ENCODE measurements at places on chromosomes 2 and 18.
A peak's percentile ranks its signal among the peaks of the same experiment; 100 is the strongest.

DNA sequence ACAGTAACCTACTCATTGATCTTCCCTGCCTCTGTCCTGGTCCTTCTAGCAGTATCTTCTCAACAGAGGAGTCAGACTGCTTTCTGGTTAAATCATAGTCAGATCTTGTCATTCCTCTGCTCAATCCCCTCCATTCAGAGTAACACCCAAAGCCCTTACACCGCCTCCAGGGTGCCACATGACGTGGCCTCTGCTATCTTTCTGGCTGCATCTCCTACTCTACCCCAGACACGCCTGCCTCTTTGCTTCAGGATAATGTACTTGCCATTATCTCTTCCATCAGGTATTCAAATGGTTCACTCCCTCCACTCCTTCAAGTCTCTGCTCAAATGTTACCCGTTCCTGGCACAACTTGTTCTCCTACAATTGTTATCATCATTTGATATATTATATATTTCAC lies 36.3 kb upstream of the ACVR2A start:
- no peak for DNase-seq

- DNase-seq, result no peak
Observed at GRCh38 chr2:26355038-26355995, 8.7 kb upstream of the ADGRF3 start.

DNA sequence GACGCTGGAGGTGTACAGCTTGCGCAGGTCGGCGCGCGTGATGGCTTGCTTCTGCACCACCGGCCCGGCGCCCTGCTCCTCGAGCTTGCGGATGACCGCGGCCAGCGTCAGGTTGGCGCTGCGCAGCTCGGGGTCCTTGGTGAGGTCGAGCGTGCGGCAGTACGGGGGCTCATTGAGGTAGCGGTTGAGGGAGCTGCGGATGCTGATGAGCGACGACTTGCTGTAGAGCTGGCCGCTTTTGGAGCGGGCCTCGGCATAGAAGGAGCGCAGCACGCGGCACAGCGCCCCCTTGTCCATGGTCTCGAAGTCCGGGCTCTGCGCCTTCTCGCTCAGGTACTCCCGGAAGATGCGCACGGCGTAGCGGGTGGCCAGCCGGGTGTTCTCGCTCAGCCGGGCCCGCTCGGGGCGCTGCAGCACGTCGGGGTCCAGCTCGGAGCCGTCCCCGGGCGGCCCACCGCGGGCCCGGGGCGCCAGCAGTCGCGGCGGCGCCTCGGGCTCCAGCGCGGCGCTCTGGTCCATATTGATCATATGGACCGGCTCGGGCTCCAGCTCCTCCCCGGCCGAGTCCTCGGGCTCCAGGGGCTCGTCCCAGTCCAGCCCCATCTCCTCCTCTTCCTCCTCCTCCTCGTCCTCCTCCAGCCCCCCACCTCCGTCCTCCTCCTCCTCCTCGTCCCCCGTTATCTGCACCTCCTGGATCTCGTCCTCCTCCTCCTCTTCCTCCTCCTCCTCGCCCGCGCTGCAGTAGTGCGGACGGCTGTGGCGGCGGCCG lies 523 bp downstream of the KCTD1 start:
- peak; percentile 11 for DNase-seq

DNA sequence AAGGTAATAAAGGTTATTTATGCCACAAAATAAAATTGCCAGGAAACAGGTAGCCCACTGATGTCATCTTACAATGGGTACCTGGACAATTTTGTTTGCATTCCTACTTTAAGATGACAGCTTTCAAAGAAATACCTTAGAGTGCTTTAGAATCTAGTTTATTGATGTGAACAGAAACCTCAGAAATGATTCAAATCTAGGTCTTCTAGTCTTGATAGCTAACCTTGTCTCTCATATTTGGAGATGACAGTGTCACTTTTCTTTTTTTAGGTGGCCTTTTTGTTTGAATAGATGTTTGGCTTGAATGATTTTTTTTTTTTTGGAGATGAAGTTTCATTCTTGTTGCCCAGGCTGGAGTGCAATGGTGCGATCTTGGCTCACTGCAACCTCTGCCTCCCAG lies 69.1 kb downstream of the PIK3C3 start:
- DNase-seq, result no peak

- DNase-seq, result no peak
Observed at GRCh38 chr18:55573386-55573785, 14.6 kb downstream of the TCF4 start.

- DNase-seq, result no peak
Observed at GRCh38 chr2:120920454-120921148, 184.9 kb downstream of the GLI2 start.

- DNase-seq, result no peak
Observed at GRCh38 chr2:132448771-132449170, 32.2 kb downstream of the GPR39 start.

DNA sequence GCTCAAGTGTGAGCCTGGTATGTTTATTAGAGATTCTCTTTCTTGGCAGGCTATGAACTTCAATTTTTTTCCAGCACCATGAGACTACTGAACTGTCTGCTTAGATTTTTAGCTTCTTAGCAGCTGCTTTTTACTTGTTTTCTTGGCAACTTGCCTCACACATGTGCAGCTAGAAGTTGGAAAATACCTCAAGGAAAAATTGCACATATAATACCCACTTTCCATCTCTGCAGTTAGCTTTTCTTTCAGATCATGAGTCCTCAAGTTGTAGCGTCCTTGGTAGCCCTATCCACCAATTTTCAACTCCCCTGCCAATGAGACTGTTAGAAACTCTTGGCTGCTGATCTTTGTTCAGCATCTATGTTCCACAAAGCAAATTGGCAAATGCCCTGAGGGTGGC lies 302.1 kb downstream of the HRH4 start:
- DNase-seq, result no peak

GRCh38 chr2:161119483-161119882 lies 40.7 kb upstream of the TANK start:
- DNase-seq, result no peak

- DNase-seq, result no peak
Observed at GRCh38 chr2:173414823-173415322, 60.2 kb downstream of the CDCA7 start.

DNA sequence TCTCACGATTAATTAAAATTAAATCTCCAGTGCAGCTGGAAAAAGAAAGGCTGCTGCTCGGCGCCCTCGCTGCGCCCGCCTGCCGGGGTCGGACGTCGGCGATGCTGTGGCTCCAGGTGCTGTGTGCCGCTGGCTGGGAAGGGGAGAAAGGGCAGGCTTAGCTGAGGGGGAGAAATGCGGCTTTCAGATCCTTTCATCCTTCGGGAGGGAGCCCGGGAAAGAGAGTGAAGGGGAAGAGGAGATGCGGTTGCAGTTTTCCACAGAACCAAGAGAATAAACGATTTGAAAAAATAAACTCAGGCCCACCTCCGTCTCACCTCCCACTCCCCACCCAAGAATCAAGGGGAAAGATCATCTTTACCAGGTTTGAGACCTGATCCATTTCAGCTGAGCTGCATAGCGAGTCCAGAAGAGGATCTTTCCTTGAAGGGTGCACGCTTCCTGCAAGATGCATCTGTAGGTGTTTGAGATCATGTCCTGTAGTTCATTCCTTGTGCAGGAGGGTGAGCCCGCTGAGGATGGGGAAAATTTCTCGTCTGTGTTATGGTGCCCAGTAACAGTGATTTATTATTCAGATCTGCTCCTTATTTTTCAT lies 495 bp downstream of the TMEM169 start:
- DNase-seq, result no peak

DNA sequence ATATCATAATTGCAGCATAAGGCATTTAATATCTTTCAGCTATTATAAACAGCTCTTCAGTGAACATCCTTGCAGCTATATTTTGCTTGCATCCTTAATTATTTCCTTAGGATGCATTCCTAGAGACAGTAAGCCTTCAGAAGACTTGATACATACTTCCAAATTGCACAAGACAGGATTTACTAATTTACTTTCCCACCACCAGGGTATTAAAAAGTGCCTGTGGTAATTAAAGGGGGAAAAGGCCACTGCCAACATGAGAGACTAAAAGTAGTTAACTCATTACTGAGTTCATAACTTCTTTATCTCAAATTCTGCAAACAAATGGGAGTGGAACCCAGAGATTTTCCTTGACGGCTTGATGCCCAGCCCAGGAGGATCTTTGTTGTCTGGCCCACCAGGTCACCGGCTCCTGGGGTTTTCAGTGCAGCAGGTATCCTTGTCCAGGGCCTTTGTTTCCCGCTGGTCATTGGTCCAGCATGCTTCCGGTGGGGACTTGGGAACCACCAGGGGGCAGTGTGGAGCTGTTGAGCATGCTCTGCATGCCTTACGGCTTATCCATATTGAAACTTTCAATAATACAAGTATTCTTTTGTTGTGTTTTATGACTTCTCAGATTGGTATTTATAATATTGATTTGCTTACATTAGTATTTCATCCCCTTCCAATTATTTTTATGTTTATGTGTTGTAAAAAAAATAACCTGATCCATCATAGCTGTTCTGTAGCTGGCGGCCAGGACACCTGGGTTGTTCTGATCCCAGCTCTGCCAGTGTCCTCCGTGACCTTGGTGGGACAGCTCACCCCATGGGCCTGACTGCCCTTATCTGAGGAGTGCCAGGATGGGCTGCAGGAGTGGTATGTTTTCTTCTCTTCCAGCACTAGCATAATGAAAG lies 61.4 kb downstream of the TGOLN2 start:
- DNase-seq, result peak; percentile 46

DNA sequence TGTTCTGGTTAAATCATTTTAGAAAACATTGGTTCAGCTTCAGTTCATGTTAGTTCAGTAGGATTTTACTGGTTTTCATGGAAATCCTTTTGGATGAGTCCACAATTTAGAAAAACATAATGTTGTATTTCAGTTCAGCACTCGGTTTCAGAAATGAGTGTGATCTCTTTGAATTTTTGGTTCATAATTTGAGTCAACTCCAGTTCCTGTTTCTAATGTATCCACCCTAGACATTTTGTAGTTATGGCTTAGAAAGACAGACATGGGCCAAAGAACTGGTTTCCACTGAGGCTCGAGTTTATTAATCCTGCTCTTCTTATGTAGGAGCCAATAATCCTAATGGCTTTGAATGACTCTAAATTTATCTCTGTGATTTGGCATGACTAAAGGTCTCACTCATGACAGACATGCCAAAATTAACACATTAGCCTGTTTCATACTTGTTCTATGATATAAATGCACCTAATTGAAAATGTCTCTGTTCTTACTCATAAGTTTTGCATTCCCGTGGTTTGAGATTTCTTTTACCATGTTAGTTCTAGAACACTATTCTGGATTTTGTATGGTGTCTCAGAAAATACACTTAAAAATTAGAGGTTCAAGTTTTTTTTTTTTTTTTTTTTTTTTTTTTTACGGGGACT lies 82.3 kb upstream of the SPRED2 start:
- DNase-seq, result no peak

DNA sequence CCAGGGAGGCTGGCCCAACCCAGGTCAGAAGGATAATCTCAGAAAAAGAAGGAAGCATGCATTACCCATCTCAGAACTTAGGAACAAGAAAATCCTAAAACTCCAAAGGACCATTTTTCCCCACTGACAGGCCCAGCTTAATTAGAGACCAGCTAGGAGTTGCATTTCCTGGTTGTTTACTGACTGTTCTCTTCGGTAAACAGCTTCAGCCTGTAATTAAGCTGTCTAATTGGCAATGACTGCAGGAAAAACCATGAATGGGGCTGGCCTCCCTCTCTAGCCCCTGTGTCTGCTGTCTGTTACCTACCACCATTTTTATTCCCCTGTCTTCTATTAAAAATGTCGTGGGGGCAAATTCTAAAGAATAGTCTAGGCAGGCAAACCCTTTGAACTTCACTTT lies 146.5 kb downstream of the AGAP1 start:
- no peak for DNase-seq

DNA sequence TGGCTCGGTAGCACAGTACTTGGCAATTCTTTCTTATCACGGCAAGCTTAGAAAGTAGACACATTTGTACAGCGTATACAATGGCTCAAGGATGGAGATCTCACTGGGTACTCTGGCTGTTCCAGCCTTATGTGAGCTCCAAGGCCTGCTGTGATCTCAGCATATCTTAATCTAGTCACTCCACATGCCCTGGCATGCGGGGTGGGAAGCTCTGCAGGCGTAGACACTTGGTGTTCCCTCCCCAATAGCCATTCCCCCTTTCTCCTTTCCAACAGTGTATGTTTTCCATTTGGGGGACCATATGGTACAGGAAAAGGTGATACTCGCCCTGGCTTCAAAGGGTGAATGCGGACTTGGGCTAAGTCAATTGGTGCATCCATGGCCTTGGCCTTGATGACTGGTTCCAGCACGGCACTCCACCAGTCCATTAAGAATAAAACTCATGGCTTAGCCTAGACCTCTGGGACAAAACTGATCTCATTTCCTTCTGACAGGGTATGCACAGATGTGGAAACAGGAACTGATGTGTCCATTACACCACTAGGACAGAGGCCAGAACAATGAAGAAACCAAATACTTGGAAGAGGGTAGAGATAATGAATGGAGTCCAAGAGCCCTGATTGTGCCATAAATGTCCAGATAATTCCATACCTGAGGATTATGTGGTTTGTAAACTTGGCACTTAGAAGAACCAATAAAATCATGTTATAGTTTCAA lies 28.4 kb downstream of the TGIF1 start:
- DNase-seq, result no peak

GRCh38 chr2:65576278-65576677 lies 143.9 kb upstream of the SPRED2 start:
- no peak for DNase-seq

DNA sequence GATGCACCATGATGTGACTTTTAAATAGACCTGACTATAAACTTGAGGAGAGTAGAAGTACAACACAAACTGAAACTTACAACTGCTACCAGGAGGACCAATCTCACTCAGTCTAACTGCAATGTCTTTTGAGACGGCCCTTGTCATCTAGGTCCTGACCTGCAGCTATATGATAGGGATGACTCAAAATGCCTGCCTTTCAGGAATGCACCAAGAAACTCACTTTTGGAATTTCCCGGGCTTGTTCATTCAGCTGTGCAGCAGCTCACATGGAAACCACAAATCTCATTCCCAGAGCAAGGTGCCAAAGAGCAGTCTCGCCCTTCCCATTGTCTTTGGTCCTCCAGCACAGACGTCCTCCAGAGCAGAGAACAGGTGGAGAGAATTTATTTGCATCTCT lies 113.7 kb downstream of the SPOPL start:
- no peak for DNase-seq

GRCh38 chr2:112793449-112793978 lies 9.2 kb upstream of the IL1A start:
- no peak for DNase-seq
